ENCODE measurements at places on chromosomes 16 and 17.
A peak's percentile ranks its signal among the peaks of the same experiment; 100 is the strongest.

- DNase-seq, result no peak
Observed at GRCh38 chr16:67249178-67250044, 632 bp downstream of the SLC9A5 start.

DNA sequence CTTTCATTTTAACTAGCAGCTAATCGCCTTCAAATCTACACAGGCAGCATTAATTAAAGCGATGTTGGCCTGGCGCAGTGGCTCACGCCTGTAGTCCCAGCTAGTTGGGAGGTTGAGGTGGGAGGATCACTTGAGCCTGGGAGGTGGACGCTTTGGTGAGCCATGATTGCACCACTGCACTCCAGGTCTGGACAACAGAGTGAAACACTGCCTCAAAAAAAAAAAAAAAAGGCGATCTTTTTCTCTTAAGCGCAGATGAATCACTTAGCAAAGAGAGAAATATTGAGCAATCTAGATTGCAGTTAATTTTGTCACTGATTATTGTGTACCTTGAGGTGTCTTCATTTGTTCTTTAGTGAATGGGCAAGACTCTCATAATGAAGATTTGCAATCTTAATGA lies 12.4 kb downstream of the SNTB2 start:
- DNase-seq, result no peak

DNA sequence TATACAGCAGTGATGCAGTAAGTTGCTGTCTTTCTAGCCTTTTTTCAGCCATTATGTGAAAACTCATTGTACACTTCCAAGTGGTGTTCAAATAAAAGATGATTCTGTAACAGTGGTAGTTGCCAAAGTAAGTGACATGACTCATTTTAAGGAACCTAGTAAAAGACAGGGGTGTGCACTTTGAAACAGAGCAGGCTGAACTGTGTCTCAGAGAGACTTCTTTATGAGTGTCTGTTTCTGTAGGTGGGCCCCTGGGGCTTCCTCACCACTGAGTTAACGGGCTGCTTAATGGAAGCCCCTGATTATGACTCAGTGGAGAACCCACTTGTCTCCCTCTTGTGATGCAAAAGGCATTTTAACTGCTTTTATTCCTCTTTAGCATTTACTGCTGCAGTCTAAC lies 147.3 kb downstream of the PCTP start:
- no peak for DNase-seq

GRCh38 chr16:65200156-65200773 lies 78.4 kb upstream of the CDH11 start:
- DNase-seq, result no peak

- DNase-seq, result no peak
Observed at GRCh38 chr16:8848231-8848938, 20.4 kb downstream of the CARHSP1 start.

DNA sequence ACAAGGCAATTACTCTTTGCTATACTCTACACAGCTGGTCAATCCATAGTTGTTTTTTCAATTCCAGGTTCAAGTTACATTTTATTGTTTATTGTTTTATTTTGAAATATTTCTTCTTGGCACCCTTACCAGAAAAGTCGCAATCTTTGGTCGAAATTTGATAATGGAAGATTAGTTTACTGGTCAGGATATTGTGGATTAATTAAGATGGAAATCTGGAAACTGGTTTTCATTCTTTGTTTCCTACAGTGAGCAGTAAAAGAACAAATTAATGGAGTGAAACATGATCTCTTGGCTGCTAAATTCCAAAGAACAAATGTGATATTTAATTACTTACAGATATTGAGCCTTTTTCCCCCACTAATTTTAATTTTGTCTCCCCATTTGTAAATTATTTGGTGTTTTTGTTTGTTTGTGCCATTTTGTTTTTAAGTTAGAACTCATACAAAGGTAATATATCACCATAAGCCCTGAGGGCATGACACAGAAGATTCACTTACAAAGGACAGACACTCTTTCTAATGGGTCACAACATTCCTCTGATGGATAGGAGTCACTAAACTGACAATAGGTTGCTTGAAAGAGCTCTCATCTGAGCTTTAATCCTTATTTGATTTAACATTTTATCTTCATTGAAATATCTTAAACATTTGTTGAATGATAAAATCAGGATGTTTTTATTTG lies 700.2 kb downstream of the KCNJ2 start:
- no peak for DNase-seq

DNA sequence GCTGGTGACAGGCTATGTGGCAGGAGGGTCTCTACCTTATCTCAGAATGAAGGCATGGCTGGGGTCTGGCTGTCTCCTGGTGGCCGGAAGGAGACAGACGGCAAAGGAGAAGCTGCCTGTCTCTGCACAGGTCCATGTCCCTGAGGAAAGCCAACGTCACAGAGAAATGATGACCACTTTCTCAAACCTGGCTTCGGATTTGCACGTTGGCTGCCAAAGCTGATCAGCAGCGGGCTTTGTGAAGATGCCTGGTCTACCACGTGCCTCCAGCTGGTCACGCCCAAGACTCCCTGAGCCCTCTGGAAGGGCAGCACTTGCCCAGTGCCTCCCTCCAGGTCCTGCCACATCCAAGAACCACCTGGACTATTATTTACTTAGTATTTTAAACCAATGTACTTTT lies 8.4 kb downstream of the DEXI start:
- DNase-seq, result no peak

- no peak for DNase-seq
Observed at GRCh38 chr17:78973196-78973595, 6.5 kb downstream of the LGALS3BP start.

GRCh38 chr16:1297018-1297696 lies 12.3 kb upstream of the UBE2I start:
- no peak for DNase-seq

- DNase-seq, result no peak
Observed at GRCh38 chr16:13928646-13929045, 8.7 kb downstream of the ERCC4 start.

- no peak for DNase-seq
Observed at GRCh38 chr17:27952366-27952765, 59.2 kb upstream of the LYRM9 start.

GRCh38 chr16:3584412-3584811 lies 7.2 kb upstream of the NLRC3 start:
- DNase-seq, result no peak

- no peak for DNase-seq
Observed at GRCh38 chr16:3952737-3953131, 72.2 kb upstream of the CREBBP start.

- no peak for DNase-seq
Observed at GRCh38 chr16:55116165-55116920, 185.7 kb downstream of the IRX5 start.

DNA sequence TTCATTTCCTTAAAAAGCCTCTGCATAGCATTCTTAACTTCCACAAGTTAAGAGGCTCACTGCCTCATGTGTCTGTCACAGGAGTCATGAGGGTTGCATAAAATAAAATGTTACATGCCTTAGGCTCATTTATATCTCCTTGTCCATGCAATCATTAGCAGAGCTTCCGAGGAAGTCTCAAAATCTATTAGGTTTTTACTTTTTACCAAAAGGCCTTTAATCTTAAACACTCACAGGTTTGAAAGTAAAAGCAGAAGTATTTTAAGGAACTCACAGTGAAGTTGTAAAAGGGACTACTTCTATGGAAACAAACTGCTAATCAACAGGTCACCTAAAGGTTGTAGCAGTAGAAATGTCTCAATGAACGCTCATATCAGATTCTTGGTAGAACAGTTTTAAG lies 5.2 kb upstream of the ATP6V0A1 start:
- no peak for DNase-seq

- no peak for DNase-seq
Observed at GRCh38 chr16:85657267-85657650, 31.5 kb downstream of the GINS2 start.

DNA sequence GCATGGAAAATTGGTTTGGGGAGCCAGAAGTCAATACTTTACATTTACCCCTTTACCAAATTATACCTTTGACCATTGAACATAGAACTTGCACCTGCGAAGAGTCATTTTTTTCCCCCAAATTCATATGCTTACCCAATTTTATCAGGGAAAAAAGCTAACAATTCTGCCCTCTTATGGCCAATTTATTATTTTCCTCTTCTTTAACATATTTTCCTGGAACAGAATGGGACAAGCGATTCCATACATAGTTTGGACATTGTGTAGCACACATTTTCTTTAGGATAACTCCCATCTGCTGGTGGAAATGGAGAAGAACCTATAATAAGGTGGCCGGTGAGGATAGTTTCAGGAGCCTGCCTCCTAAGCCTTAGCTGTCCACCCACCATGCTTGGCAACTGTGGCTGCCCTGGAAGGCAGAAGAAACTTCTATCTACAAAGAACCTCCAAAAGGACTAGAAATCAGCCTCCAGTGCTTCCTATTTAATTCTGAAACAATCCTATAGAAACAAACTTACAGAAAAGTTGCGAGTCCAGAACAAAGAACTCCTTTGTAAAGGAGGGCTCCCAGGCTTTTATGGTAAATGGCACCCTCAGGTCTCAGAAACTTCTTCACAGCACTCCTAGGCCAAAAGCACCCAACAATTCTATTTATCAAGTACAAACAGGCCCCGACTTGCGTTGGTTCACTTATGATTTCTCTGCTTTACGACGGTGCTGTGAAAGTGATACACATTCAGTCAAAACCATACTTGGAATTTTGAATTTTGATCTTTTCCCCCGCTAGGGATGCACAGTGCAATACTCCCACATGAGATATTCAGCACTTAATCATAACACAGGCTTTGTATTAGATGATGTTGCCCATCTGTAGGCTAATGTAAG lies 64.1 kb upstream of the CACNG4 start:
- DNase-seq, result no peak

- no peak for DNase-seq
Observed at GRCh38 chr17:35159940-35160339, 12.3 kb downstream of the UNC45B start.

GRCh38 chr16:68869492-68870088 lies 26.3 kb downstream of the TANGO6 start:
- no peak for DNase-seq

DNA sequence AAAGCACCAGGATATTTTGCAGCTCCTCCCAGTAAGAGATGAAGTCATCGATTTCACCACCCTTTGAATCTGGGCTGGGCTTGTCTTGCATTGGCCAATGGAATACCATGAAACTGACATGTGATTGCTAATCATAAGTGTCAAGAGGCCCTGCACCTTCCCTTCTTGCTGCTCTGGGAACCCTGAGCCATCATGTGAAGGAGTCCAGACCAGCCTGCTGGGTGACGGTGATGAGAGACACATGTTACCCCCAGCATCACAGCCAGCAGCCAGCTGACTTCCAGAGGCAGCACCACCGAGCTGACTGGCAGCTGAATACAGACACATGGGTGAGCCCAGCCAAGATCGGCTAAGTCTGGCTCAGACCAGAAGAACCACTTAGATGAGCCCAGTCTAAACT lies 43.6 kb upstream of the CACNG4 start:
- DNase-seq, result no peak

DNA sequence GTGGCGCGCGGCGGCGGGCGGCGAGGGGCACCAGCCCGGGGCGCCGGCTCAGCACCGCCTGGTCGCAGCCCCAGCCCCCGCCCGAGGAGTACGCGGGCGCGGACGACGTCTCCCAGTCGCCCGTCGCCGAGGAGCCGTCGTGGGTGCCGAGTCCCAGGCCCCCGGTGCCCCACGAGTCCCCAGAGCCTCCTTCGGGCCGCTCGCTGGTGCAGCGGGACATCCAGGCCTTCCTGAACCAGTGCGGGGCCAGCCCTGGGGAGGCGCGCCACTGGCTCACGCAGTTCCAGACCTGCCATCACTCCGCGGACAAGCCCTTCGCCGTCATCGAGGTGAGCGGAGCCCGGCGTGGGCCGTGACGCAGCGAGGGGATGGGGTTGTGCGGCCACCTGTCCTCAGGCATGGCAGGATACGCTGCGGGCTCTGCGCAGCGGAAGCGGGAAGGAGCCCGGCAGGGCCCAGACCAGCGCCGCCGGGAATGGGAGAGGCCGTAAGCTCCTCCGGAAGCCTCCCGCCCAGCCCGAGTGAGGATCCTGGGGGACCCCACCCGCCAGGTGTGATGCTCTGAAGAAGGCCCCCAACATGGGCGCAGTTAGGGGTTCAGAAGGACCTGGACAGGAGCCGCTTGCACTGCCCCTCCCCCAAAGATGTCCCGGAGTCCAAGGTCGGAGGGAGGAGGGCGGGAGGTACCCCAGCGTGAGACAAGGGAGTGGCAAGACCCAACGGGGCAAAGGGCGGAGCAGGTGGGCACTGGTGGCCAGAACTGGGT lies 522 bp downstream of the NAGS start:
- no peak for DNase-seq

DNA sequence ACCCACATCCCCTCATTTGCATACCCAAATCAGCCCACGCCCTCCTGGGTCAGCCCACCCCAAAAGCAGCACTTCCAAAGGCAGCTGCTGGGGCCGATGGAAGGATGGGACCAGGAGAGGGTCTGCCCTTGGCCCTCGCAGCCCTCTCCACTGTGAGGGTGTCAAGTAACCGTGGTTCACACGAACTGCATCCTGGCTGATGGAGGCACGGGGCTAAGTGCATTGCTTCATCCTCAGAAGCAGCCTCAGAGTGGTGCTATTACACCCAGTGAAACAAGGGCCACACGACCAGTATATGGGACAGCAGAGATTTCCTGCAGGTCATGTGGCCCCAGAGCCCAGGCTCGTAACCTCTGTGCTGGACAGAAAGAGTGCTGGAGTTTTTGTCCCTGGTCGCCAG lies 13.2 kb upstream of the ATP2A3 start:
- no peak for DNase-seq

GRCh38 chr16:79297805-79298204 lies 302.7 kb downstream of the MAF start:
- DNase-seq, result no peak

GRCh38 chr17:64281962-64282752 lies 19.1 kb upstream of the TEX2 start:
- DNase-seq, result peak; percentile 15

DNA sequence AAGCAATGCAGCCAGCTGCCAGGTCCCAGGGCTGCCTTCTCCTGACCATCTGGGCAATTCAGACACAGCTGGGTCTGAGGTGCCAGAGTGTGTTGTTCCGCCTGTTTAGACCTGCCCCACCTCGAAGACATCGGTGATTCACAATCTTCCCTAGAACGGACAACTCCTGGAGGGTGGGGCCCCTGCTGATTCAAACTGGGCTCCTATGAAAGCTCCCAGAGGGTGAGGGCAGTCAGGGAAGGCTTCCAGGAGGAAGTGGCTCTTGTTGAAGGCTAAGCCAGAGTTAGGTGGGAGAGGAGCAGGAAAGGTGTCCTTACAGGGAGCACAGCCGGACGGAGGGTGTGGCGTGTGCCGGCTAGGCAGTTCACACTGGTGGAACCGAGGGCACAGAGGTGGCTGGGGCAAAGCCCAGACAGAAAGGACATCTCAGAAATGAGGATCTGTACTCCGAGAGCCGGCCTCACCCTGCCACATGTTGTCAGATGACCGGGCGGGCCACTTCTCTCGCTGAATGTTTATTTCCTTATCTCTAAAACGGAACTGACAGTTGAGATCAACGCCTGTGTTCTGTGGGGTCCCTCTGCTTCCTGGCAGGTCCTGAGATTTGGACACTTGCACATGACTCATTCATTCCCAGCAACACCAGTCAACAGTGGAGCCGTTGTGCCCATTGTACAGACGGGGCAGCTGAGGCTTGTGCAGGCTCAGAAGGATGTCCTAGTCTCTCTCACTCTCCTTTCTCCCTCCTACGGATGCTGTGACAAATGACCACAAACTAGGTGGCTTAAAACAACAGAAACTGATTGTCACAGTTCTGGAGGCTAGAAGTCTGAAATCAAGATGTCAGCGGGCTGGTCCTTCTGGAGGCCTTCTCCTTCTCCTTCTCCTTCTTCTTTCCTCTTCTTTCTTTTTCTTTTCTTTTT lies 26.9 kb upstream of the LITAF start:
- DNase-seq, result no peak

GRCh38 chr17:1933875-1934715 lies 91.0 kb downstream of the RTN4RL1 start:
- no peak for DNase-seq
